Germinal center (tissue), 1 donor: ENCODE measurements at places on chromosomes 6 and 20.

- DNase-seq: no peak
These were observed 232.8 kb downstream of the GRIK2 start for GRCh38 chr6:101626269-101626668.

GRCh38 chr6:44227148-44227793, 3.9 kb downstream of the SLC29A1 start:
- DNase-seq: no peak

GRCh38 chr6:149342525-149342924, 25.0 kb downstream of the TAB2 start:
- DNase-seq: peak; percentile 27

DNA sequence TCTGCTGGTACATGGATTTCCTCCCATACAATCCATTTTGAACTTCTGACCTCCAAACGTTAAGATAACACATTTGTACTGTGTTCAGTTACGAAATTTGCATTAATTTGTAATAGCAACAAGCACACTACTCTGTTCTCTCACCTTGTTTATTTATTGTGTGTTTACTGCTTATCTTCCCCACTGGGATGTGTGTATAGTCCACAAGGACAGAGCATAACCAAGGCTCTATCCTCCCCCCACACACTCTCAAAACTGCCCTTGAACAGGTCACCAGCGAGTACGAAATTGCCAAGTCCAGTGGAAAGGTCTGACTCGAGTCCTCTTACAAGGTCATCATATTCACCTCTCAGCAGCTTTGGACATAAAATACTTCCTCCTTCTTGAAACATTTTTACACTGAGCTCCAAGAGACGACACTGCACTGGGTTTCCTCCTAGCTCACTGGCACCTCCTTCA, 18.6 kb downstream of the ADTRP start:
- no peak for DNase-seq

GRCh38 chr20:50372770-50373088, 137.5 kb upstream of the PTPN1 start:
- DNase-seq: no peak

- DNase-seq: no peak
These were observed 40.8 kb downstream of the HDAC2 start for GRCh38 chr6:113930183-113930582.

- no peak for DNase-seq
These were observed 517.5 kb downstream of the CDKAL1 start for GRCh38 chr6:21051777-21052176.

DNA sequence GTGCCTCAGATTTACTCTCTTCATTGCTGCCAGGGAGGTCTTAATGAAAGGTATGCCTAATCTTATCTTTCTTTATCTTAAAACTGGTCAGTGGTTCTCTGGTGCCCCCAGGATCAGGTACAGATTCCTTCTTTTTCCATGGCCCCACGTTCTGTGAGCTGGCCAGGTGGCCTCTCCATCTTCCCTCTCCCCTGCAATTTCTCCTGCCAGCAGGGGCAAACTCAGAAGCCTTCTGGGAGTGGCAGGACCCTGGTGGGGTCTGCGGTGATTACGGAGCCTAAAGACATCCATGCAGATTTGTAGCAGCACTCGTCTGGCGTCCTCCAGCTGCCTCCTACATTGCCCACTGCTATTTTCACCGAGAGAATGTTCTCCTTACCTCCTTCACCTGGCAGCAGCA, 95.8 kb downstream of the CCDC170 start:
- DNase-seq: no peak

DNA sequence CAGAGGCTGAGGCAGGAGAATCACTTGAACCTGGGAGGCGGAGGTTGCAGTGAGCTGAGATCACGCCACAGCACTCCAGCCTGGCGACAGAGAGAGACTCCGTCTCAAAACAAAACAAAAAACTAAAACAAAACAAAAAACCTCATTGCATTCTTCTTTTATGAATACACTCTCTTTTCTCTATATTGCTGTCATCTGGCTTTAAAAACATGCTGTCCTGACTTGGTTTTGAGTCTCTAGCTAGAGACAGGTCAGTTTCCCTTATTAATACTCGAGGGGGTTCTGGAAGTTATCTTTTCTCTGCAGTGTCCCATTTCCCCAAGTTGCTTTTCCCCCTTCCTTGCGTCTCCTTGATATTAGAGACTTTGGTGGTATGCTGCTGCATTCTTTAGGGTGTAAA, 50.9 kb downstream of the RIOK1 start:
- no peak for DNase-seq

DNA sequence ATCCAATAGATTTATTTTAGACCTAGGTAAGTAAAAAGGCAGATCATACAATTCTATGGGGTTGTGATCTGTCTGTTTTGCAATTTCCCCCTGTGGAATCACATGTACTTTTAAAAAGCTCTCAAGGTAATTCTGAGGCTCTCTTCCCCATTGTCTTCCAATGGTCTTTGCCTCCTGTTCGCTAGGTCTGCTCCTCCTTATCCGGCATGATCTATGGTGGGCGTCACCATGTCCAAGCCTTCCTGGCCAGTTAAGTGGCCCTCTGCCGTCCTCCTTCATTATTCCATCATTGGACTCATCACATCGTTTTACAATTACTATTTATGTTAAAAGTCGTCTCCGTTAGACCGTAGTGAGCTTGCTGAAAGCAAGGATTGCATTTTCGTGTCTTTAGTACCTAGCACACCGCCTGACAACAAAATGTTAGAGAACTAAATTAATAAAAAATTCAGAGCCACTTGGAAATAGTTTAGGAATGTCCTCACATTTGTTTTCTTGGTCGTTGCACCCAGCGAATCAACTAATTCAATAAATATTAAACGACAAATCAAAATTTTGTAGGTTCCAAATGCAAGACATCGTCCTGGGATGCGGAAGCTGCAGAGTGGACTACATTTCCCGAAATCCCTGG, 2.2 kb upstream of the STXBP5 start:
- peak; percentile 6 for DNase-seq
